EL (cell line): ENCODE measurements at places on chromosomes 7 and 10.
A peak's percentile ranks its signal among the peaks of the same experiment; 100 is the strongest.

DNA sequence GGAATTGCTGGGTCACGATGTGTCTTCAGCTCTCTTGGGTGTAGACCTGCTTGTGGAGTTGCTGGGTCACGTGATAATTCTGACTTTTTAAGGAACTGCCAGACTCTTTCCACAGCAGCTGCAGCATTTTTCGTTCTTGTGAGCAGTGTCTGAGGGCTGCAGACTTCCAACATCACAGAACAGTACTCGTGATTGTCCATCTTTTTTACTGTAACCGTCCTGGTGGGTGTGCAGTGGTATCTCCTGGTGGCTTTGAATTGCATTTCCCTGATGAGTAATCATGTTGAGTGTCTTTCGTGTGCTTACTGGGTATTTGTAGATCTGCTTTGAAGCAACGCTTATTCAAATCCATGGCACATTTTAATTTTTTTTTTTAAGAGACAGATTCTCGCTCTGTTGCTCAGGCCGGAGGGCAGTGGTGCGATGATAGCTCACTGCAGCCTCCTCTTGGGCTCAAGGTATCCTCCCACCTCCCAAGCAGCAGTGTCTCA lies 22.7 kb downstream of the INPP5A start:
- DNase-seq: no peak

DNA sequence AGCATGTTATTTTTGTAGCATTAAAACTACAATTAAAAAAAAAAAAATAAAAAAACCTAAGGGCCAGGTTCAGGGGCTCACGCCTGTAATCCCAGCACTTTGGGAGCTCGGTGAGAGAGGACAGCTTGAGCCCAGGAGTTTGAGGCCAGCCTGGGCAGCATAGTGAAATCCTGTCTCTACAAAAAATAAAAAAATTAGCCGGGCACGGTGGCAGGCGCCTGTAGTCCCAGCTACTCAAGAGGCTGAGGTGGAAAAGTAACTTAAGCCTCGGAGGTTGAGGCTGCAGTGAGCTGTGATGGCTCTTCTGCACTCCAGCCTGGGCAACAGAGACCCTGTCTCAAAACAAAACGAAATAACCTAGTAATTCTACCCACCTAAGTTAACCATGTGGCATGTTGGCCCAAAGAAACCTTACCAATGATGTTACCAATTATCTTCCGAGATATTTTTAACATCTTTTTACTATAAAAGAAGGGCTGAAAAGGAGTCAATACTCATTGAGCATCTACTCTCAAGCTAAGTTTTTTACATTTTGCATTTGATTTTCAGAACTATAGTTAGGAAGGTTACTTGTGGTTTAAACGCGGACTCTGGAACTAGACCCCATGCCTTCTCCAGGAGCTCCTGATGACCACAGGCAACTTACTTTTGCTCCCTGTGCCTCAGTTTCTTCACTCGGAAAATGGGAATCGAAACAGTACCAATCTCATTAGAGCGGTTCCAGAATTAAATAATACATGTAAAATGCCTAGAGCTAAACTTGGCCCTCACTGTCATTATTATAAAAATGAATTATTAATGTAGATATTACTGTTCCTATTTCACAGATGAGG lies 1.4 kb downstream of the ITGB1 start:
- peak; percentile 32 for DNase-seq

- no peak for DNase-seq
Measured at GRCh38 chr10:84095811-84096497, 43.4 kb upstream of the GHITM start.

DNA sequence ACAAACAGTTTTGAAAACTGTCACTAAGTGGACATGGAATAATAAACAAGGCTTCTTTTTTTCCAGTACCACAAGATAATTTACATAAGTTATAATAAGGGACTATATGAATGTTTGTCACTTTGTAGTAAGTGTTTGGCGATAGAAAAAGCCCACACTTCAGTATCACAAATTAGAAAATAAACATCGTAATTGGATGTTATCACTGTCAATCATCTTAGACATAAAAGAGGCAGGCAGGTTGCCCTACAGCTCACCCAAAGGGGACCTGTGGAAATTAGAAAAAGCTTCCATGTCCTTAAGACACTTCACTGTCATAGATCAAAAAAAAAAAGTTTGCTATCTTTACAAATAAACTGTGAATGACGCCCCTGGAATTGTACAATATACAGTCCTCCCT lies 3.6 kb upstream of the NOC3L start:
- no peak for DNase-seq

- no peak for DNase-seq
Measured at GRCh38 chr7:95628831-95629439, 32.6 kb upstream of the PDK4 start.

GRCh38 chr7:37039131-37039749 lies 314.9 kb upstream of the AOAH start:
- no peak for DNase-seq

DNA sequence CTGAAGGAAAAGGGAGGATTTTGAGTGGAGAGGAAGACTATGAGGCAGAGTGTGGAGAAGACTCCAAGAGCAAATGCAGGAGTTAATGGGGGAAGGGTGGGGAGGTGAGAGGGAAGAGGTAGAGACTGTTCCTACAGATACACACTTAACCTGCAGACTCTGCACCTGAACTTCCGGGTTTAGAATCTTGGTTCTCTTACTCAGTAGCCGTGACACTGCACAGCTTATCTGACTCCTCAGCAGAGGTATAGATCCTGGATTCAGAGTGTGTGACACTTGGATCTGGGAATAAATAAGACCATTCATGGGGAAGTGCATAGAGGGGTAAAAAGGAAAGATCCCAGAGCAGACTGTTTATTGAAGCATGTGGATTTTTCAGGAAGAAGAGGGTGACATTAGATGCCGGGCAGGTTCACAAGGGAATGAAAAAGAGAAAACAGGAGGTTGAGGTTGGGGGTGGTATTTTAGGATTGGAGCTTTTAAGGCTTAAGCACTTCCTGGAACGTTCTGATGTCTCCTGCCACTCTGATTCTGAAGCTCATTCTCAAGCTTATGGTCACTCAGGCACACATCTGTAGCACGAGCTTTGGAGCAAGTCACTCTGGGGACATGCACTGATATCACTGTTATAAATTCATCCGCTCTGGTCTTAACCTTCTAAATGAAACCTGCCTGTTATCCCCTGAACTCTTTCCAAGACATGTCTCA lies 5.7 kb upstream of the ZC3HAV1L start:
- DNase-seq: no peak

DNA sequence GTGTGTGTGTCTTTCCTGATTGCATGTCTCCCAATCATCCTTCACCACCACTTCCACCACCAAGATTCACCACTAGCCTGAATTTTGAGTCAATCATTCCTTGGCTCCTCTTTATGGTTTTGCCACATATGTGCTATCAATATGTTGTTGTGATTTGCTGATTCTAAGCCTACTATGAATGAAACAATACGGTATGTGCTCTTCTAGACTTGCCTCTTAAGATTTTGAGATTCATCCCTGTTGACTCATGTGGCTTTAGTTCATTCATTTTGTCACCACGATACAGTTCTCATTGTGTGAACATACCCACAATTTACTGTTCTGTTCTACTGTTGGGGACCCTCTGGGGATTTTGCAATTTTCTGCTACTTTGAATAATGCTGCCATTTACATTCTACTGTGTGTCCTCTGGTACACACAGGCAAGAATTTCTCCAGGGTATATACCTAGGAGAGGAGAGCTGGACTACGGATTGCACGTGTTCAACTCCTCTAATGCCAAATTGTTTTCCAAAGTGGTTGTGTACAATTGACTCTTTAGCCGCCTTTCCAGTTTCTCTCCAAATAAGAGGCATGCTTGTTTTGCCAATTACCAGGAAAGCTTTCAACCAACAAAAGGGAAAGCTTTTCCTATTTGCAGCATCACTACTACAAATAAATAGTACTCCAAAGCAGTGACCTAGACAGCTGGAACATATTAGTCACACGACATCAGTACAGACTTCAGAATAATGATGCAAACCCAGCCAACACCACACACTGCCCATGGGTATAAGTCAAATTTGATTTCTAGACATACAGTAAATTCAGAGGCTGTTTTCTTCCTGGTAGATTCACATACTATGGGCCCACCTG lies 30.0 kb downstream of the SGMS1 start:
- peak; percentile 76 for DNase-seq

DNA sequence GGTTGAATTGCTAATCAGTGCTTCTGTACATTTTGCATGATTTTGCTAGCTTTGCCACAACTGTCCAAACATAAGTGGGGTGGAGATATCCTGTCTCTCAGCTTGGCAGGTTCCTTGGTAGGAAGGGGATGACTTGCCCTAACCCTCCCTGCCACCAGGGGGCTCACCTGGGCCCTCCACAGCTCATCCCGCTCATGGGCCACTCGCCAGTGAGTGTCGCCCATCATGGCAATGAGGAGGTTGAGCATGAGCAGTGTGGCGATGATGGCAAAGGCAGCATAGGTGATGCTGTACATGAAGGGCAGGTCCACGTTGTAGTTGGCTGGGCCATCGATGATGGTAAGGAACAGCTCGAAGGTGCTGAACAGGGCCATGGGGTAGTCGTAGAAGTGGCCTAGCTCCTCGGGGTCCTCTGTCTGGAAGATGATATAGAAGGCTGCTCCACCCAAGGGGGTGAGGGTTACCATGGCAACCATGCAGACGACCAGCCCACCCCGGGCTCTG lies 12.2 kb downstream of the TRPV6 start:
- DNase-seq: peak; percentile 7

DNA sequence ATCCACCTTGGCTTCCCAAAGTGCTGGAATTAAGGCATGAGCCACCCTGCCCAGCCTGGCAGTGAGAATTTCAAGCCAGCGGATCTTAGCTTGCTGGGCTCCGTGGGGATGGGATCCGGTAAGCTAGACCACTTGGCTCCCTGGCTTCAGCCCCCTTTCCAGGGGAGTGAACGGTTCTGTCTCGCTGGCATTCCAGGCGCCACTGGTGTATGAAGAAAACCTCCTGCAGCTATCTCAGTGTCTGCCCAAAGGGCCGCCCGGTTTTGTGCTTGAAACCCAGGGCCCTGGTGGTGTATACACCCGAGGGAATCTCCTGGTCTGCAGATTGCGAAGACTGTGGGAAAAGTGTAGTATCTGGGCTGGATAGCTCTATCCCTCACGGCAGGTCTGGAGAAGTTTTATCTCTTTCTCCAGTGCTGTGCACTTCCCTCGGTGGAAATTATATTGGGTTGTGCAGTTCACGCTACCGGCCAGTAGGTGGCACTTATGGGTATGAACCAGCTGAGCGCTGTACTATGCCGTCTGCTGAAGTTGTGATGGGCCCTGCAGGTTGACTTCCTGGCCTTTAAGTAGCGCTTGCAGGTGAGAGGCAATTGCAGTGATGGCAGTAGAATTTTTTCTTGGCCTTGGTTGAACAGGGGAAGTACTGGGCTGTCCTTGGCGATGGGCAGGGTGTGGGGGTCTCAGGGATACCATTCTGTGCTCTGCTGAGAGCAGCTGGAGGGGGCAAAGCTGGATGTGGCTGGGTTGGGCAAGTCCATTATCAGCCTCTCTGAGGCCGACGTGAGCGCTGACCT lies 138.0 kb upstream of the MTPN start:
- DNase-seq: peak; percentile 48

DNA sequence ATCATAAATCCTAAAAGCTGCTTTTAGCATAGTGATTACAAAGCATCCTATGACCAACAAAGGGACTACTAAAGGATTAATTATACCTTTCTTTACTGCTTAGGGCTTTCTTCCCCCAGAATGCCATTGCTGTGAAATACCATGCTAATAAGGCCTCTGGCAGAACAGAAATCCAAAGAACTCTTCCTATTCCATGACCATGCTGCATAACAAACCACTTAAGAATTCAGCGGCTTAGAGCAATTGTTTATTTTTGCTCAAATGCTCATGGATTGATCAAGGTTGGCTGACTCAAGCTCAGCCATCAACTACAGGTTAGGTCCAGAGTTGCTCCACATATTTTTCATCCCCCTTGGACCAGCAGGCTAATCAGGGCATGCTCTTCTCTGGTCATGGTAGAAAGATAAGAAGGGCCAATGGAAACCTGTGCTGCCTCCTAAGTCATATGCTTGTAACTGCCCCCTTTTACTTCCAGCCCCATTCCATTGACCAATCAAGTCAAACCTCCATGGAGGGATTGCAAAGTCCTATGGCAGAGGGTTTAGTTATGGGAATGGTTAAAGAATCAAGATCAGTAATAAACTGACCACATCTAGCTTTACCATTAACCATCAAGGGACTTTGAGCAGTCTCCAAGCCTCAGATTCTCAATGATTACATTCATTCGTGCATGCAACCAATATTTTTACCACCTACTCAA lies 244.4 kb upstream of the FZD1 start:
- DNase-seq: no peak

DNA sequence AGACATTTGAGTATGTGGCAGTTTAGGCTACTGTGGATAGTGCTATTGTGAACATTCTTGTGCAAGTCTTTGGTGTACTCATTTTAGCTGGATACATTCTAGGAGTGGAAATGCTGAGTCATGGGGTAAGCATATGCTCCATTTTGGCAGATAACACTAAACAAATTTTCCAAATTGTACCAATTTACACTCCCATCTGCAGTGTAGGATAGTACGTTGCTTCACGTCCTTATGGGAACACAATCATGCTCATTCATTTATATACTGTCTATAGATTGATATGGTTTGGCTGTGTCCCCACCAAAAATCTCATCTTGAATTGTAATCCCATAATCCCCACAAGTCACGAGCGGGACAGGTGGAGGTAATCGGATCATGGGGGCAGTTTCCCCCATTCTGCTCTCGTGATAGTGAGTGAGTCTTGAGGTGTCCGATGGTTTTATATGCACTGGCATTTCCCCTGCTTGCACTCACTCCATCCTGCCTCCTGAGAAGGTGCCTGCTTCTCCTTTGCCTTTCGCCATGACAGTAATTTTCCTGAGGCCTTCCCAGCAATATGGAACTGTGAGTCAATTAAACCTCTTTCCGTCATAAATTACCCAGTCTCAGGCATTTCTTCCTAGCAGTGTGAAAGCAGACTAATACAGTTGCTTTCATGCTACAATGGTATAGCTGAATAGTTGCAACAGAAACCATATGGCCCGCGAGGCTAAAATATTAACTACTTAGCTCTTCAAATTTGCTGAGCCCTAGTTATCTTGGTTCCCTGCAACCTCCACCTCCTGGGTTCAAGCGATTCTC lies 25.6 kb downstream of the RNF216 start:
- DNase-seq: peak; percentile 37

DNA sequence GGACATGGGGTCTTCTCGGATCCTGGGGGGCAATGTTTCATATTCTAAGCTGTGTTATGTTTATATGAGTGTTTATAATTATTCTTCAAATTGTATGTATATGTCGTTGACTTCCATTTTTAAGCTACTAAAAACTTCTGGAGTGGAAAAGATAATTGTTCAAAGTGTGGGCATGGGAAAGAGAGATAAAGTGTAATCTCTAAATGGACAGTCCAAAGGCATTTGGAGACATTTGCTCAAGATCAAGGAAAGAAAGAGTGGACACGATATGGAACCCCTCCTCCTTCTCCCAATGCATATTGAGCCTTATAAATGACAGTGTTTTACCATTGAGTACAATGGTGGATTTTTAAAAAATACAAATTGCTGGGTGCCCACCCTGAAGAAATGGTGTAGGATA lies 81.1 kb downstream of the SDHAF3 start:
- no peak for DNase-seq

- DNase-seq: peak; percentile 78
Measured at GRCh38 chr7:75776295-75776971, 4.4 kb upstream of the CCL26 start.
